ENCODE measurements at places on chromosomes 12 and 14.
A peak's percentile ranks its signal among the peaks of the same experiment; 100 is the strongest.

GRCh38 chr12:53344824-53345485 lies 8.8 kb upstream of the SP7 start:
- DNase-seq: peak; percentile 77

- DNase-seq: no peak
These were observed 481.1 kb downstream of the DIO2 start for GRCh38 chr14:79730196-79730595.

DNA sequence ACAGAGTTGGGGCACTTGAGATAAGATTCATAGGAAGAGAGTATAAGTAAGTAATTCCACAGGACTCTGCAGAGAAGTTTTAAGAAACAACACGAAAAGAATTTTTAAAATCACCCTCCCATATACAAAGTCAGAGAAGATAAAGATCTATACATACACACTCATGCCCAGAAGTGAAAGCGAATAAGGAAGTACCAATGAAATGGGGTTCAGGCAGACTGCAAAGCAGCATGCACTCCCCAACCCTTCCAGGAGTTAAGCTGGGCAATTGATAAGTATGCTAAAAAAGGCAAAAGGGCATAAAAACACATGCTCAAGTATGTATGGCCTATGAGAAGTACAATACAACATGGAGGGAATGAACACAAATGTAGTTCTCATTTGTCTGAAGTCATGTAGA lies 246.2 kb upstream of the GRIP1 start:
- DNase-seq: no peak

- DNase-seq: no peak
These were observed 202.7 kb upstream of the BCL2L14 start for GRCh38 chr12:11868027-11868426.

GRCh38 chr14:59344016-59344415 lies 121.2 kb downstream of the GPR135 start:
- DNase-seq: no peak
